ENCODE measurements at places on chromosomes 3 and 15.

DNA sequence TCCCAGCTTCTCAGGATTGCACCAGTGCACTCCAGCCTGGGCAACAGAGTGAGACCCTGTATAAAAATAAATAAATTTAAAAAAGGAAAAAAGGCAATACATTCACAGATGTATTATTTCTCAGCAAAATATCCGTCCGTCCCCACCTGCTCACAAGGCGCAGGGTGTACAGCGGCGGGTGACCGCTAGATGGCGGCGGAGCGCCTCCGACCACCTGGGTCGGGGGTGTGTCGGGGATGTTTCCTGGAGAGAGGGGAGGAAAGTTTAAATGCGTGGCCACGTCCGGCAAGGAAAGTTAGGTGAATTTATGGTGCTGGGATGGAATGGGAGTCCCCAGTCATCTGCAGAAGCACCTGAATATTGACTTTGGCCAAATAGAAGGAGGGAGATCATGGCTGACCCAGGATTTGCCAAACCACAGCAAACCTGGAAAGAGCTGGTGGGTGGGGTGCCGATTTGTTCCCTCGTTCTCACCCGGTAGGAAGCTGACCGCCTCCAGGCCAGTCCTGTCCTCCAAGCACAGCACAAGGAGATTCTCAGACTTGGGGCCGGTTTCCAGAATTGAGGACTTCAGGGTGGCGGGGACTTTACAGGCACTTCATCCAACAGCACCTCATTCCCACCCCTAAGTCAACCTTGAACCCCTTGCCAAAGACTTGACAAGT, 88.3 kb downstream of the TMEM266 start:
- peak; percentile 34 for DNase-seq

DNA sequence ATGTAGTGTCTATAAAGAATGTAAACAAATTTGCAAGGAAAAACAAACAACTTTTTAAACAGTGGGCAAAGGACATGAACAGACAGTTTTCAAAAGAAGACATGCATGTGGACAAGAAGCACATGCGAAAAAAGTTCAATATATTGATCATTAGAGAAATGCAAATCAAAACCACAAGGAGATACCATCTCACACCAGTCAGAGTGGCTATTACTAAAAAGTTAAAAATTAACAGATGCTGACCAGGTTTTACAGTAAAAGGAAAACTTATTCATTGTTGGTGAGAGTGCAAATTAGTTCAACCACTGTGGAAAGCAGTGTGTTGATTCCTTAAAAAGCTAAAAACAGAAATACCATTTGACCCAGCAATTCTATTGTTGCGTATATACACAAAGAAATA, 47.1 kb upstream of the LSAMP start:
- DNase-seq = no peak

GRCh38 chr3:108826309-108827187, 4.0 kb downstream of the TRAT1 start:
- no peak for DNase-seq

- DNase-seq = no peak
Measured at GRCh38 chr15:35137190-35137574, 52.1 kb upstream of the NANOGP8 start.

- no peak for DNase-seq
Measured at GRCh38 chr3:127264794-127265514, 22.9 kb downstream of the PRR20G start.

- DNase-seq = no peak
Measured at GRCh38 chr3:185729337-185730055, 95.3 kb downstream of the IGF2BP2 start.

- no peak for DNase-seq
Measured at GRCh38 chr15:73918784-73919183, 7.5 kb upstream of the LOXL1 start.

DNA sequence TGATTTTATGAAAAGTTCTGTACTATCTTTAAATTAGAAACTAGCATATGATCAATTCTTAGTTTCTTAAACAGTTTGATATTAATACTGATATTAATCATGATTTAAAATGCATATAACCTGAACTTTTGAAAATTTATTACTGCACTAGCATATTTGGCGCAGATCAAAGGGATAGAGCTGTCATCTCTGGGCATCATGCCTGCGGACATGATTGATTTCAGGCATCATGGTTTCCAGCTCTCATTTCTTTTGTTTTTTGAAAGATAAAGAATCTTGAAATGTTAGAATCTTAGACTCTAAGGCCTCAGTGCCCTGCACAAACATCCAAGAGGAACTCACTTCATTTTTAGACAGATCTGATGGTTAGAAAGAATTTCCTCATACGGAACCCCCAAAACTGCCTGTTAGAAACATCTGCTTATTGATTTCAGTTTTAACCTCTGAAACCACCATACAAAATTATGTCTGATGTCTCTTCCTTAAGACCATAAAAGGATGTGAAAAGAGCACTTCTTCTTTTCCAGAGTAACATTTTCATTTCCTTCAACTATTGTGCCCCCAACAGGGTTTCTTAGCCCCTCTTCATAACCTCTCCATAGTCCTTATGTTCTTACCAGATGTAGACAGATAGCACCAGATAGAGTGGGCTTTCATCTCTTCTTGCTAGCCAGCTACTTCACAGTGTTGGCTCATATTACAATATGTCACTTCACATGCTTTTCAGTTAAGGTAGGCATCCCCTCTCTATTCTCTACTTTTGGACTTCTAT, 110.8 kb downstream of the BBX start:
- no peak for DNase-seq

DNA sequence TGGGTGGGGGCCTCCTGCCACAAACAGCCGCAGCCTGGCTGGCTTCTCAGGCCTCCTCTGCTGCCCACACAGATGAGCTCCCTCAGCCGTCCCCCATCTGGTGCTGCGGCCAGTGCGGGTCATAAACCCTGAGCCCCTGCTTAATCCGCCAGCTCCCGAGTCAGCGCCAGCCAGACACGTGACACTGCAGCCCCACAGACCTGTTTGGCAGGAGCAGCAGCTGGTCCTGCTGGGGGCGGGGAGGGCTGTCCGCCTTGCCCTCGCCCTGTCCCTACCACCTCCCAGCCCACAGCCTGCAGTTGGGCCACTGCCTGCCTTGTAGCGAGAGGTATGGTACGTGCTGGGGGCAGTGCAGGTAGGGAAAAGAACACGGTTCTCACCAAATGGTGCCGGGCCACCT, 86.2 kb downstream of the IQSEC1 start:
- DNase-seq = no peak

DNA sequence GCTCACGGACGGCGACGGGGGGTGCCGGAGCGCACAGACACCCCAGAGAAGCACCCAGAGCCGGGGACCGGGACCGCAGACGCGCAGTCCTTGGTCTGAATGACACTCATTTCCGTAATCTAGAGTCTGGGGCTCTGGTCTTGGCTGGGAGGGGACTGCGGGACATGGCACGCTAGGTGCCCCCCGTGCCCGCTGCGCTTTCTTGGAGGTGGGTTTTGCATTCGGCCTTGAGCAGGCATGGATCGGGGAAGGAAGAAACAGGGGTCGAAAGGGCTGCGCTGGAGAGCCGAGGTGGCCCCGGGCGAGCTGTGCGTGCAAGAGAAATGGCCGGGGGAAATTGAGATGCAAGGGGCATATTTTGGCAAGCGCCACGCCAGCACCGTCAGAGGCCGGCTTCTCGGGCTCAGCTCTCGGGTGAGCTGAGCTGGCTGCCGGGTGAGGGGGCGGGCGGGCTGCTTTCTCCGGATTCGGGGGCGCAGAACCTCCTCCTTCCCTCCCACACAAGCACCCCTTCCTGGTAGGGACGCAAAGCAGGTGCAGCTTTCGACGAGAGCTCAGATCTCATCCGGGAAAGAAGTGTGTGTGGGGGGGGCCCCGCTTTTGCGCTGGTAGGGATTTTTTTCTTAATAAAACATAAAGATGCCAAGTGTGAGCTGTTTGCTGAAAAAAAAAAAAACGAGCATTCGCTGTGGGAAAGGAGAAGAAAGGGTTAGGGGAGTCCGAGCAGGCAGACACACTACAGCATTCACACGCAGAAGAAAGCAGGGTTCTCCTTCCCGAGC, 963 bp upstream of the NTRK3 start:
- no peak for DNase-seq

DNA sequence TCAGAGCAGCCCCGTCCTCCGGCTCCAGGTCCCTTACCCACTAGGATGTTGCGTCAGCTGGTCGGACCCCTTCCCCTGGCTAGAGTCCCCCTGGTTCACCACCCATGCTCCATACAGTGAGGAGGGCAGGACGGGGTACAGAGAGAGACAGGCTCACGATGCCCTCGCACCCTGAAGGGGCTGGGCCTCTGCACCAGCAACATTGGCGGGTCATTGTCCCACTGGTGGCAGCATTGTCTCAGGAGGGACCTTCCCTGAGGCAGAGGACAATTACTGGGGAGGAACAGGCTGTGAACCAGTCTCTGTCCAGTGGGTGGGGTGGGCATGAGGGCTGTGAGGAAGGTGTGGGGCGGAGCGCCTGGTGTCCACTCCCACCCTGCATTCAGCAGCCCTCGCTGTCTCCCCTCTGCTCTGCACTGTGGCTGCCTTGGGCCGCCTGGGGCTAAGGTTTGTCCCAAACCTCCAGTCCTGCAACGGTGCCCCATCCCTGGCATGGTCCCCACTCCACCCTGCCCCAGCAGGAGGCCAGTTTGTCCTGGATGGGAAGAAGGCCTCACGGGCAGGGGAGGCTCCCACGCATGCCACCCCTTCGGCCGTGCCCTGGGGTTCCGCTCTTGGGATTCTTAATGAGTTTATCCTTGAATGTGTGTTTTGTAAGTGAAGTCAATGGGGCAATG, 48.0 kb upstream of the KLF13 start:
- DNase-seq = no peak

DNA sequence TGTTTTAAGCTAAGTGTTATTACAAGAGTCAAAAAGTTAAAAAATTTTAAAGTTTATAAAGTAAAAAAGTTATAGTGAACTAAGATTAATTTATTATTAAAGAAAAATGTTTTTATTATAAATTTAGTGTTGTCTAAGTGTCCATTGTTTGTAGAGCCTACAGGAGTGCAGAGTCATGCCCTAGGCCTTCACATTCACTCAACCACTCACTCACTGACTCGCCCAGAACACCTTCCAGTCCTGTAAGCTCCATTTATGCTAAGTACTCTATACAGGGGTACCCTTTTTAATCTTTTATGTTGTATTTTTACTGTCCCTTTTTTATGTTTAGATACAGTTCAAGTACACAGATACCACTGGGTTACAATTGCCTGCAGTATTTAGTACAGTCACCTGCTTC, 37.2 kb downstream of the EEFSEC start:
- DNase-seq = no peak

- no peak for DNase-seq
Measured at GRCh38 chr3:16707260-16707659, 102.0 kb upstream of the DAZL start.

- no peak for DNase-seq
Measured at GRCh38 chr15:70093070-70093469, 4.6 kb downstream of the TLE3 start.

- no peak for DNase-seq
Measured at GRCh38 chr3:98099848-98100247, 12.9 kb downstream of the OR5AC2 start.

DNA sequence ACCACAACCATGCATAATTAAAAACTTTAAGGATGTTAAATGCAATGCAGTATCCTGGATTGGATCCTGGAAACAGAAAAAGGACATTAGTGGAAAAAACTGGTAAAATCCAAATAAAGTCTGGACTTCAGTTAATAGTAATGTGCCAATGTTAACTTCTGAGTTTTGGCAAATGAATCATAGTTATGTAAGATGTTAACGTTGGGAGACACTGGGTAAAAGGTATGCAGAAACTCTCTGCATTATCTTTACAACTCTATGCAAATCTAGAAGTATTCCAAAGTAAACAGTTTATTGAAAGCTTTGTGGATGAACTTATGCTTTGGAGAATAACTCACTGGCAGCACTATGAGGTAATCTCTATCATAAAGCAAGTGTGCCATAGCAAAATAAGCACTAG, 357.4 kb downstream of the RORA start:
- no peak for DNase-seq

DNA sequence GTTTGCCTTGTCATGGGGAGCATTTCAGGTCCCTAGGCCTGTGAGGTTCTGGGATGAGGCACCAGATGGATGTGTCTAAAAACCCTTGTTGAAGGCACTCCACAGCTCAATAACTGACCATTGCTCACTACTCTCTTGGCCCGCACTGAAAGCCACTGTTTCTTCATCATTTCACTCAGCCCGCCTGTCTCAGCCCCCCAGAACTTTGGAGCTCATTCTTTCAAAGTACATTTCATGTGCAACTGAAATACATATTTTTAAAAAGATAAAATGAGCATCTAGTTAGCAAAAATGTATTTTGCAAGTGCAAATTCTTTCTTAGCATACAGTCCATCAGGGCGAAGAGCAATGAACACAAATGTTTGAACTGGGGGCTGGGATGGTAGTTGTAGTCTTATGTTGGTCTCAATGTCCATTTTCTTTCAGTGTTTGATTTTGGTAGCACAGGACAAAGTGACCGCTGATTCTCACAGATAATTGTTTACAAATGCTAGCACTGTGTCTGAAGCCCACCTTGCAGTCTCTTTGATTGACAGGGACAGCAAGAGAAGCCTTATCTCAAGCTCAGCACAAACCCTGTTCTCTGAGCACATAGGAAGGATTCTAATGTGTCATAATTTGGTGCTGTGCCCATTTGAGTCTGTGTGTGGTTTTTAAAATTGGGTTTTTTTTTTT, 19.6 kb downstream of the HEMK1 start:
- DNase-seq = no peak

DNA sequence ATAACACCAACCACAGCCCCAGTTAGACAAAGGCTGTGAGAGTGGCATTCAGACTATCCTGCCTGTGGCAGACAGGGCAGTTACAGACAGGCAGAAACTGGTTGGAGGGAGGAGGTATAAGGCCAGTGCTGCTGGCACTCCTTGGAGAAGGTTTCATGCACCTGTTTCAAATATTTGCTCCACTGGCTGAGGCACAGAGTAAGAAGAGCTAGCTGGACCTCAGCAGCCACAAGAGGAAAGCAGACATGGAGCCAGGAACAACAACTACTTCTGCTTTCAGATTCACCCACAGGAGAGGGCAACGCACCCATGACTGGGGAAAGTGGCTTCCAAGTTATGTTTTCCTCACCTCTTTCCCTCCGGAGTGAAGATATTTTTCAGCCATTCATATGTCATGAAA, 11.5 kb upstream of the PRKAR2A start:
- DNase-seq = no peak

DNA sequence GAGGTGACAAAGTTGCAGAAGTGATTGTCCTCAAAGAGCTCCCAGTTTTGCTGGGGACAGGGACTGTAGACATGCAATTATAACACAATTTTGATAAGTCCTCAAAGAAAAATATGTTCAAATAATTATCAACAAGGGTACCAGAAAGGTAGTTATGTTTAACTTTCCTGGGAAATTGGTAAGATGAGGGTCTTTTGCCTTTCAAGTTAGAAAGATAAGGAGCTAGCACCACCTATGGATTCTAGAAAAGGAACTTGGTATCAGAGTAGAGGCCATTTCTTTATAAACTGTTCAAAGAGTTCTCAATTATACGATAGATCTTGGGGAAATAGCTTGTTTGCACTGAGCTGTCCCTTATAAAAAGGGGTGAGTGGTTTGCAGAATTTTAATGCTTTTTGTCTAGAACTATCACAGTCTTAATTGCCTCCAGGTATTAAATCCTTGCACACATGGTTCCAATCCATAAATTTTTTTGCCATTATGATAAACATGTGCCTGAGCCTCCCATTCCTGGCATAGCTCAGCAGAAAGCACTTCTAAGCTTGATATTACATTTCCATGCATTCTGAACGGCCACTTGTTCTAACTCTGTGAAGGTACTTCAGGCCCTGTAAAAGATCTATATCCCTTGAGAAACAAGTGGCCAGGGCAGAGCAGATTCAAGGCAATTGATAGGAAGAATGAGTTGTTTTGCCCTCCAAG, 247.5 kb upstream of the LRIG1 start:
- DNase-seq = no peak

GRCh38 chr15:100592898-100593297, 9.1 kb downstream of the LINS1 start:
- DNase-seq = no peak

GRCh38 chr15:59413577-59413976, 24.4 kb upstream of the FAM81A start:
- DNase-seq = no peak

Data from stimulated activated CD8-positive, alpha-beta memory T cell treated with anti-CD3 and anti-CD28 coated beads, Interleukin-4, amount 100 ng/mL, for 1 hour (primary cell).